NCI-H2029 (cell line): ENCODE measurements at places on chromosomes 7 and 10.

- DNase-seq = no peak
These were observed 138.7 kb downstream of the GFRA1 start for GRCh38 chr10:116134322-116134721.

GRCh38 chr7:2631946-2632732, at the start of gene TTYH3:
TTYH3 (plus strand) TSS chr7:2631986; CDS start chr7:2632156, 170 bp downstream.
- DNase-seq = no peak

GRCh38 chr10:72563327-72563932, 62.4 kb downstream of the MICU1 start:
- DNase-seq = no peak

DNA sequence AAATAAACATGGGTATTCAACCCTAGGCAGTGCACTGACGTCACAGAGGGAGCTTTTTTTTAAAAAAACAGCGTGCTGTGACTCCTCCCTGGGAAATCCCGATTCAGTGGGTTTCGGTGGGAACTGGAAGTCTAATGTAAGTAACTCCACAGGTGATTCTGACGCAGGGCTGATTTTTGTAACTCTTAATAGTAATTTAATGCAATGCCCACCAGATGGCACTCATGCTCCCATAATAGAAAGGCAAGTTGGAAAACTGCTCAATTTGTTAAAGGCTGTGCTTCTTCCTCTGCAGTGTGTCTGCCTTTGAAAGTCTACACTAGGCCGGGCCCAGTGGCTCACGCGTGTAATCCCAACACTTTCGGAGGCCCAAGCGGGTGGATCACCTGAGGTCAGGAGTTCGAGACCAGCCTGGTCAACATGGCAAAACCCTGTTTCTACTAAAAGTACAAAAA, 10.9 kb upstream of the RSU1 start:
- peak; percentile 18 for DNase-seq

DNA sequence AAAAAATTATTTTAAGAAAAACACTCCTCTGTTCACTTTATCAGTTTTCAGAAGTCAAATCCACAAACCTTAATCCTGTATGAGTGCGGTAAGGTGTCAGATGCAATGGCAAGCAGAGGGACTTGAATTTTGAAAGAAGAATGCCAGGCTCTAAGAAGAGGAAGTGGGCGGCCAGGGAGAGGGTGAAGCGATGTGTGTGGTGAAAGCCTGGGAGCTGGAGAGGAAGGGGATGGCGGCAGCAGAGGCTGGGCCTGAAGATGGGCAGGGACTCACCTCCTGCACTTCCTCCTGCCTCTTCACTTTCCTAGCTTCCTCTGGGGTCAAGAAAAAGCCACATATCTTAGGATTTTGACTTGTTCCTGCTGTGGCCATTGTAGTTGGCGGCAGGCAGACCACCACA, 609.6 kb downstream of the PARD3 start:
- no peak for DNase-seq

DNA sequence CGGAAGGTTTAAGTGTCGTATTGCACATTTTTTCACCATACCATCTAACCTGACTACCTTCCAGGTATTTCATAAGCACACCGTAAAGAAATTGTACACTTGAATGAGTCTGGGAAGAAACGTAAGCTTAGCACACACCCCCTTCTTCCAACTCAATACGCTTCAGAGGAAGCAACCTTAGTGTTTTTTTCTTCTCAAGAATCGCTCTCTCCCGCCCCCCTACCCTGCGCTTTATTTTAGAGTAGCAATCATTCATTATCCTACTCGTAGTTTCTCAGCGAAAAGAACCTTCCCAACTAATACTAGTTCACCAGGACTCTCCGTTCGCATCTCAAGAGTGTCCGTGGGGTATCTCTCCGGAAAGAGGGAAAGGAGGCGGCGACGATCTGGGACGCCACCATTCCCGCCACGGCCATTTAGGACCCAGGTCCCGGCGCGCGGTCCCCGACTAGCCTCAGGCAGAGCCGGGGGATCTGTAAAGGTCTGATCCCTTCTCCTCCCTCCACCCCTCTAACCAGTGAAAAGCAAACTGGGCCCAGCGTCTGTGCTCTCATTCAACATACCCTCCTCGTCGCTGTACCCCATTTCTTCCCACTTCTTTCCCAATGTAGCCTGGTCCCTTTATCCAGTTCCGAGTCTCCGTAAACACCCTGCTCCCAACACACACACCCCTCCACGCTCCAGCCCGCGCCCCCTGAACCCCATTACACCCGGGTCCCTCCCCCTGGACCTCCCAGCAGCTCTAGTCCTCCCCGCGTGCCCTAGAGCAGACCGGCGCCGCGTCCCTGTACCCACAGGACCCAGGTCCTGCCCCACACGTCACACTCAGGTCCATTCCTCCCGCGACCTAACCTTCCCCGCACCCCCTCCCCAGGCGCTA, 16.0 kb downstream of the MYOZ1 start:
- DNase-seq = no peak

DNA sequence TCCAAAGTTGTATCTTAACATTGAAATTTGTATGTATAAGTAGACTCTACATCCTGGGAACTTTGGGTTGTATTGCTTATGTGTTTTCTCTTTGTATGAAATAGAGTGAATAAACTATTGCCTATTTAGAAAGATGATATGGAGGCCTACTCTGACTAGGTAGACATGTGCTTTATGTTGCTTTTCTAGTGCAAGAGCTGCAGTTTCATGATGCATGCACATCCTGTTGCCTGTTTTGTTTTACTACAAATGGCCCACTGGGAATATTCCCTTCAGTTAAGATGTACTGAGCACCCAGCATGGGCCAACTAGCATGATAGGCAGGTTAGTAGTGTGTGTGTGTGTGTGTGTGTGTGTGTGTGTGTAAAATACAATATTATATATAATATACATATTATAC, 282.1 kb upstream of the LRGUK start:
- no peak for DNase-seq

GRCh38 chr10:1382711-1383110, 326.5 kb downstream of the WDR37 start:
- DNase-seq = no peak

- DNase-seq = no peak
These were observed 1.5 kb downstream of the CPSF4 start for GRCh38 chr7:99440195-99440594.

- no peak for DNase-seq
These were observed 15.3 kb downstream of the KCNH2 start for GRCh38 chr7:150962553-150963399.

DNA sequence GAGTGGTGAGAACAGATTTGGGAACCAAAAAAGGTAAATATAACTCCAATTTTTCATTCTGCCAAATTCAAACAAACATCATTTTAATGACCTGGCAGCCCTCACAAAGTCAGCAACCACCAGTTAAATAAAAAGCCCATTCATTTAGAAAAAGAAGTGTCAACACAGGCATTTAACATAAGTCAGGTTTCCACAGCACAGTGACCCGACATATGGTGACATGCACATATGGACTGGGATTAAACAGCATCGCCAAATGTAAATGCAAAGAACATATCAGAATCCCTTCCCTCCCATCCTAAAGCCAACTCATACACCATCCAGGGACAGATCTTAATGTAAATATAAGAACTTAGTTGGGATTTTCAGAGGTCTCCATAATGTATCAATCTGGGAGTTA, 293.2 kb downstream of the FGFR2 start:
- DNase-seq = no peak

DNA sequence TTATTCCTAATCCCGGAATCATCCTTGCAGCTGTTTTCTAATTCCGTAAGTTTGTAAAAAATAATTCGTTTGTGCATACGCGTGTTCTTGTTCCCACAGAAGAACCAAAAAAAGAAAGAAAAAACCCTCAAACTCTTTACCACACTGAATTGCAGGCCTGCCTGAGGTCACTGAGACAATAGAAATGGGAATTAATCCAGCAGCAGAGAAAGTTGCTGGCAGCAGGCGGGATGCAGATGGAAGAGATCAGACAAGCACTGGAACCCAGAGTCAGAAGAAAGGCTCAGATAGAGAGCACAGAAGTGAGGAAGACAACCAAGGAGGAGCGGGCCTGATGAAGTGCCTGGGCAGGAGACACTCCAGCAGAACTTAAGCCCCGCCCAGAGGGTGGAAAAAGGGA, 141.5 kb upstream of the VWC2 start:
- no peak for DNase-seq

DNA sequence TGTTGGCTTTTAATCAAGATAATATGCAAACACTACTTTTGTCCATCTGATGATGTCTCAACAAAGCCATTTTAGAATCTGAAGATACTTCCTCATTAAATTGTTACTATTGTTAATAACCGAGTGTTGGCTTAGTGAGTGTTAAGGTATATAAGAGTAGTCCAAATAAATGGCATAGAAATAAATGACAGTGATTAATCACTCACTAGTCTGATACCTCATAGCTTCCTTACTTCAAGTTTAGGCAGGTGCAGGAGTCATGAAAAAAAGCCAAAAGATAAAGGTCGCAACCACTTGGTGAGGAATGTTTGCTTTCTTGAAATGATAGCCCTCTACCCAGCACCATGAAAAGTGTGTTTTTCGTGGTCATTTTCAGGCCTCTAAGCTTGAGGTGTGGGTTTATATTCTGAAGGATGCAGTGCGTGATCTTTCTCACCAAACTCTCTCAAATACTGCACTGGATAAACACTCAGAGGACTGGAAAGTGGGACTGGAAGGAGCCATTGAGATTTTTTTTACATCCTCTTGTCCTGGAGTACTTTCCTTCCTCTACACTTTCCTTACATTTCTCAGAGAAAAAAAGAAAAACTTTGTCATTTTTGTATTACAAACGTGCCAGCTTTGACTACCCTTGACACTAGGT, 138.1 kb downstream of the KIAA1217 start:
- DNase-seq = peak; percentile 25

- no peak for DNase-seq
These were observed 180.8 kb downstream of the PRKCQ start for GRCh38 chr10:6399231-6399741.

DNA sequence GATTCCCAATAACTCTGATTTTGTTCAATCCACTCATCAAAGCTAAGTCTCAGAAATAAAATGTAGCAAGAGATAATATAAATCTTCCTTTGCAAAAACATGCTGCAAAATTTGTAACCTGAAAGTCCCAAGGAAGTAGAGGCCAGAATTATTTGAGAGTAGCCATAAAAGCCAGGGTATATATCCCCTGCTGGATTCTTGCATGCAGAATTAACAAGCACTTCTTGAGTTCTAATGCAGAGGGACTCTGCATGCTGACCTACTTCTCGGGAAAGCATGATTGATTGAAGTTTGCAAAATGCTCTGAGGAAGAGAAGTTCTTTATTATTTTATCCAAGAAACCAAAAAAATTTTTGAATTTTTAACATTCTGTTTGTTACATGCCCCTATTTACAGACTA, 121.6 kb downstream of the THSD7A start:
- DNase-seq = no peak

DNA sequence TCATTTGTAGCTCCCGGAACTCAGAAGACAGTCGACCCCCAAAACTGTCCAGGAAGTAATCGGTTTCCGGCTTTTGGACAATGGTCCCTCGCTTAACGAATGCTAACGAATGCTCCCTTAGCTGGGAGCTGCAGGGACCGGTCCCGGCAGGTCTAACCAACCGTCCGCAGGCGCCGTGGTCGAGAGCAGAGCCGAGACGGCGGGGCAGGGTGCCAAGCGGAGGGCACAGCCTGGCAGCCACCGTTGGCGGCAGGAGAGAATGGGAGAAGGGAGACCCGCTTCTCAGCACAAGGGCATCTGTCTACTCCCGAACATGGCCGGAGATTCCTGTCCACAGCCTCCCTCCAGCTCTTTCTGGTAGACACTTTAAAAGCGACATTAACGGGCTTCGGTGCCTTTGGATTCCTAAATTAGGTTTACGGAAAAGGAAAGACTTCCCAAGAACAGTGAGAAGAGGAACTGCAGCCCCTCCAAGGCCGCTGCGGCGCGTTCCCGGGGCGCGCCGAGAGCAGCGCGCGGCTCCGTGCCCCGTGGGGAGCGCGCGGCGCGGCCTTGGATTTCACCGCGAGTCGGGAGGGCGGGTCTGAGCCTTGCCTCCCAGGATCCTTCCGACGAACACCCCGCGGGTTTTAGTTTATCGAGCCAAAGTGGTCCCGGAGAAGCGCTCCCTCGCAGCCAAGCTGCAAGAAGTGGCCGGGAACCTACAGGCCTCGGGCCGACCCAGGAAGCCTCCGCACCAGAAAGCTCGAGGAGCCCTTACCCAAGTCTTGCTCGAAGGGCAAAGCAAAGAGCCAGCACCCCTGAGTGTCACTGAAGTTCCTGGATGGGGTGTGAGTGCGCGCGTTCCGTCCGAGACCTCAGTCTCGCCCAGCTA, 3.6 kb upstream of the TBX20 start:
- no peak for DNase-seq

DNA sequence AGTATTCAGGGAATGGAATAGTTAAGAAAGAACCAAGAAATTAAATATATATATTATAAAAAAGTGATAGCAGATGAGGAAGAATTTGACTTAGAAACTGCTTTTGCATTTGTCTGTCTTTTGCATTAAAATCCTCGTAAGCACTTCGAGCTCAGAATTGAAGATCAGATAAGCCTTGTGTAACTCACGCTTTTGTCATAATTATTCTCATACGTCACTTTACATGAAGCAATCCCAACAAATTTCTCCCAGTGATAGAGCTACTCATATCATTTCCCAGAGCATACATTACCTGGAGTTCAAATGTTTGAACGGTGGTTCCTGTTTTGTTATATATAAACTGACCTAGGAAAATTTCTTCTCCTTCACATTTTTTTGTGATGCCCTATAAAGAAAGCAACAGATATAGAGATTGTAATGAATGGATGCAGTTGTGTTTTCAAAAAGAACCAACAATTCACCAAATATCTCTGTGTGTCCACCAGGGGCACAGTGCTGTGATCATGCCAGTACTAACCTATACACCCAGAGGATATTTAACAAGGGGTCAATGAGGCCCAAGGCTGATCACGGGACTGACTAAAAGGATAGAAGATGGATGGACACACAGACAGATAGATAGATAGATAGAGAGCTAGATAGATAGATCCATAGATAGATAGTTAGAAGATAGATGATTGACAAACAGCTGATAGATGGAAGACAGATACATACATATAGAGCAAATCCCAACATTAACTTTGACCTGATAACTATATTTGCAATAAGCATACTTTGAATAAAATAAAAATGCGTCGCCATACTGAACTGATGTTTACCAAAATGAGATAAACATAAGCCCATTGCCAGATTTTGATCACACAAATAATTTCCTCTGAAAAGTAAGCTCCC, 9.3 kb upstream of the HUS1 start:
- DNase-seq = no peak
